ENCODE measurements at places on chromosomes 1 and 21.

- DNase-seq = no peak
These were observed 131.2 kb upstream of the ZNHIT6 start for GRCh38 chr1:85839459-85839858.

- no peak for DNase-seq
These were observed 50.7 kb downstream of the SPATA17 start for GRCh38 chr1:217681806-217682205.

DNA sequence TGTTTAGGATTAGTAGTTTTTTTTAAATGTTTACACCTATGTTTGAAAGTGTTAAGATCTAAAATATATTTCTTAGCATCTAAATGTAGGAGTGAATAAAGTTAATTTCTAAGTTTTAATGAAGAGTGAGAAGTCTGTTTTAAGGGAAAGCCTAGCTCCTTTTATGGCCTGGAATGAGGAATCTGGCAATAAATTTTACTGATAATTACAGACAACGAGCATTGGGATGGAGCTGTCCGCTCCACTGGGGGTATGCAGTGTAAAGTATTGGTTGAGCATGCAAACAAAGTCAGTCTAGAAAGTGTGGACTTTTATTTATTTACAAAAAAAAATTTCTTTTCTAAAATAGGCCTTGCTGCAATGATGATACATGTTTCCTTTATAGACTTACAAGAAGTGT is 19.0 kb downstream of the CLIC6 start:
- DNase-seq = no peak

- no peak for DNase-seq
These were observed 28.0 kb upstream of the EVA1B start for GRCh38 chr1:36351227-36351977.

- no peak for DNase-seq
These were observed 822.2 kb downstream of the MRPL39 start for GRCh38 chr21:24785033-24785432.

Measured in cortex of kidney (tissue), 1 donor.